ENCODE measurements at places on chromosomes 6 and 20.

- DNase-seq = no peak
Measured at GRCh38 chr6:158760618-158761250, 58.4 kb downstream of the EZR start.

GRCh38 chr20:3801846-3802245, 5.7 kb downstream of the CDC25B start:
- no peak for DNase-seq

- no peak for DNase-seq
Measured at GRCh38 chr6:38587766-38588362, 51.9 kb downstream of the BTBD9 start.

DNA sequence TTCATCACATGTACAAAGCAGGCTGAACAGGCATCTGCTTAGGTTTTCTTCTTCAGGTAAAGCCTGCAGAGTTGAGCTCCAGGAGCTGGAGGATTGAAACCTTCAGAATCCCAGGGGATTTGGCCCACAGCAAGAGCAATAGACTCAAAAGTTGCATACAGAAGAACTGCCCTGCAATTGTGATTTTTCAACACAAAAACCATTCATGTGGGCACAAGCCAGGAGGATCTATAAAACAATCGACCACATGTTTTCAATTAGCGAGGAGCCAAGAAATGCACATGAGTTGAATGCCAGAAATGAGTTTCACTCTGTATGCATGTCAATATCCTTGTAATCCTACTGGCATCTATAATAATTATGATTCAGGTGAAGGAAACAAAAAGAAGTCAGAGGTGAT, 576.4 kb downstream of the HDGFL1 start:
- DNase-seq = no peak

GRCh38 chr6:161226009-161226964, 47.6 kb downstream of the AGPAT4 start:
- peak; percentile 19 for DNase-seq

DNA sequence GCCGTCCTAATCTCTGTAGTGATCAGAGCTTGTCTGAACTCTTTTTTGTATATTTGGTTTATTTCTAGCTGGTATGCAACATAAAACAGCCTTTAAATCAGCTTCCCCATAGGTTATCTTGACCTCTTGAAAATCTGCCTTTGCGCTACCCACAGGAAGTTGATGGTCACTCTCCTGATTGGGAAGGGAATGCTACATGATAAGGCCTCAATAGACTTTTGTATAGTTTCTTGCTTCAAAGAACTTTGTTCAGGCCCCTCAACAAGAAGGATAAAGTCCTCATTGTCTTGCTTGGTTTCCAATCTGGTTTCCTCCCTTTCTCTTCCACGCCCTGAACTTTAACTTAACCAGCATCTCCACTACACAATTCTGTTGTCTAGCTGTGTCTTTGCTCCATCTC, 95.4 kb upstream of the TENT5A start:
- DNase-seq = no peak

GRCh38 chr6:109299265-109299607, 83.0 kb downstream of the CD164 start:
- DNase-seq = no peak

GRCh38 chr6:6997263-6998193, 110.2 kb upstream of the RREB1 start:
- no peak for DNase-seq

GRCh38 chr6:66533921-66534404, 826.9 kb upstream of the EYS start:
- DNase-seq = no peak

GRCh38 chr6:25717866-25718740, 36.4 kb upstream of the SLC17A4 start:
- DNase-seq = no peak

DNA sequence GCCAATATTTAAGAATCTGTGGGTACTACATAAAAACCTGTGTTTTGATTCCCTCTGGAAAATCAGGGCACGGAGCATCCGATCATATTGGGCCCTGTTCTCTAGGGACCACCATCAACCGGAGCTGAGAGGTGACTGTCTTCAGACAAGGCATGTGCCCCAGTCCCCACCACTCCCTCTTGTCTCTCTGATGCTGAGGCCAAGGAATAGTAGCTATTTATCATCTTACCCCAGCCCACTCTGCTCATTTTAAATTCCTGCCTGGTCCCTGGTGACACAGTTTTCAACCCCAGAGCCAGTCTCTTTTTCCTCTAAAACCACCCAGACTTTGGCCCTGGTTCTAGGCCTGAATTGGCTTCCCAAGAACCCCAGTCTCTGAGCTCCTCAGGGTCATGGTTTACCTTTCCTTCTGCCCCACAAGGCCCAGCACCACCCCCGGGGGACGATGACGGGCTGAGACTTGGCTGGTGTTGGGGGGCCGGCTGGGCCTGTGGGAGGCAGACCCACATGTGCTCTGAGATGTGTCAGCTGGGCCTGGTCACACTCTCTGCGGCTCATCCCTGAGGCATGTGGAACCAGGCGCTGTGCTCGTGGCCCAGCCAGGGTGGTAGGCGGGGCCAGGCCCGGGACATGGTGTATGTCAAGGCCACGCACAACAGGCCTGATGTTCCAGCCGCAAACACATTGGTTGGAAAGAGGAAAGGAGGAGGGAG, 114.4 kb downstream of the CEBPB start:
- no peak for DNase-seq

DNA sequence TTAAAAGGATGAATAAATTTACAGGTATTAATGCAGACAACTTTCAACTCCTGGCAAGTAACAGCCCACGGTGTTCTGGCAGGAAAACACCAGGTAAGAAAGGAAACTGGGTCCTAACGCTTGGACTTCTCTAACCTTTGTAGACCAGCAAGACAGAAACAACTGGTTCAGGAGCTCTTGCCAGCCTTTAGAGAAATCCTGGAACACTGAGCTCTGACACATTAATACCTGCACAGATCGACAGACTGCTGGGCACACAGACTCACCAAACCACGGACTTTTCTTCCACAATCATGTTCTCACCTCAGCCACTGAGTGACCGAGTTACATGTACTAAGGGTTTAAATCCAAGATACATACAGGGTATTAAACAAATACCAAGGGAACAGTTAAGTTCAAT, 36.3 kb downstream of the GRIK2 start:
- no peak for DNase-seq

- DNase-seq = no peak
Measured at GRCh38 chr6:23587582-23587981, 538.4 kb upstream of the NRSN1 start.

DNA sequence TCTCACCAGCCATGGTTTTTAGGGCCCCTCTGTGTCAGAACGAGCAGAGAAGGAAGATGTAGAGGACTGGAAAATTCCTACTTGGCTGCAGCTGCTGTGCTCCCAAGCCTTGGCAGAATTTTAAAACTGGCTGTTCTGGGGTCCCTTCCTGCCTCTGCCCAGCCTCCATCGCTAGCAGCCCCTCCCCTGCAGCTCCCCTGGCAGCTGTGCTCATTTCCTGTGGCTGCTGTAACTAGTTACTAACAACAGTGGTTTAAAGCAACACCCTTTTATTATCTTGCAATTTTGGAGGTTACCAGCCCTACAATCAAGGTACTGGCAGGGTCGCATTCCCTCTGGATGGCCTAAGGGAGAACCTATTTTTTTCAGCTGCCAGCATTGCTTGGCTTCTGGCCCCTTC, 3.7 kb upstream of the CST11 start:
- no peak for DNase-seq

GRCh38 chr20:49965781-49966305, 16.9 kb upstream of the SNAI1 start:
- no peak for DNase-seq

DNA sequence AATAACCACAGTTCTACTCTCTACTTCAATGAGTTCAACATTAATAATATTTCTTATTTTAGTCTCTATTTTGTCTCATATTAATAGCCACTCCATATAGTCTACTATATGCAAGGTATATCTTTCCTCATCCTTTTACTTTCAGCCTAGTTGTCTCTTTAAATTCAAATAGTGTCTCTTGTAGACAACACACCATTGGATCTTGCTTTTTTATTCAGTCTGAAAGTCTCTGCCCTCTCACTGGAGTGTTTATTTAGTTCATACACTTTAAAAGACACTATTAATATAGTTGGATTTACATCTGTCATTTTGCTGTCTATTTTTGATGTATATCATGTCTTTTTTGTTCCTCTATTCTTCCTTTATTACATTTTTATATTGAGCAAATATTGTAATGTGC, 103.5 kb downstream of the RFPL4B start:
- DNase-seq = no peak

- DNase-seq = no peak
Measured at GRCh38 chr20:43460830-43461200, 3.1 kb downstream of the SRSF6 start.

DNA sequence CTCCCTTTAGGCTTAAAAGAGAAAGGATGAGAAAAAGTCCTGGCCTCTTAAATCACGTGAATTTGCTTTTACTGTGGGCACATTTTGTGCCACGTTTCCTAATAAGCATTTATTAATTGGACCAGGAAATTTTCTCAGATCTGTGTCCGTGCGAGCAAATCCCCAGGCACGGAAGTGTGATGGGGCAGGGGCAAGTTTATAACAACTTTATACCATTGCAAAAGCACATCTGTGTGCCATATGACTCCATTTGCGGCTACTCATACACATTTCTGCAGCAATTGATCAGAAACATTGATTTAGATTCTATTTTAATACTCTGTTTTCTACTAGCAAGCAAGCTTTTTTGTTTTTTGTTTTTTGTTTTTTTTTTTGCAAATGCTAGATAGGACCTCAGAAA, 373.2 kb downstream of the TAF4 start:
- no peak for DNase-seq
